ENCODE measurements at places on chromosomes 16 and 17.

DNA sequence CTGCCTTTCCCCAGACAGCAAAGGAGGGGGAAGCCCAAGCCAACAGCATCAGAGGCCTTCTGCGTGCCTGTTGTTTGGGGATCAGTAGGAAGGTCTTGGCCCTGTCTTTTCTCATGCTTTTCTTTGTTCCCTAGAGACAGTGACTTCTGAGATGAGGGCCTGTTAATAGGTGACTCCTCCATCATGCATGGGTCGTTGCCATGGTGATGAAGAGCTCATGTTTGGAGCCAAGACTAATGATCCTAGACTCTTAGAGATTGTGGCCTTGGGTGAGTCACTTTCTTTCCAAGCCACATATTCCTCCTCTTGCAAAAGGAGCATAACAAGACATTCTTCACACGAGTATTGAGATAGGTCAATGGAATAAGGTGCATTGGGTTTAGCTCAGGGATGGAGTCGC lies 201.1 kb upstream of the ASIC2 start:
- DNase-seq: no peak

DNA sequence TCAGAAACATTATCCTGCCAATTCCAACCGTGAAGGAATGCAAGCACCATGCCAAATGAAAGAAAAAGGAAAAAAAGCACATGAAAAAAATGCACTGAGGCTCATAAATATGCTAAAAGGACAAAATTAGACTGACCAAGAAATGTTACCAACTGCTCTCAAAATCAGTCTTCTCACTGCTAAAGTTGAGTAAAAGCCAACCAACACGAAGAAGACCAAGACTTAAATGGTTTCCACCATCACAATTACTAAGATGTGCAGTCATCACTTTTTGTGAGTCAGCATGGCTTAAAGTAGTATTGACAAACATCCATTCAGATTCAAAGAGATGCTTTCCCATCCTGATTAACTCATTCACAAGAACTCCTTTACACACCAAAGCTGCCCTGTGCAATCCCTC lies 16.4 kb downstream of the CDYL2 start:
- no peak for DNase-seq

- peak; percentile 0 for DNase-seq
Observed at GRCh38 chr17:51869387-51869786, 289.1 kb downstream of the CA10 start.

- no peak for DNase-seq
Observed at GRCh38 chr16:86922311-86922710, 344.0 kb downstream of the FOXL1 start.

DNA sequence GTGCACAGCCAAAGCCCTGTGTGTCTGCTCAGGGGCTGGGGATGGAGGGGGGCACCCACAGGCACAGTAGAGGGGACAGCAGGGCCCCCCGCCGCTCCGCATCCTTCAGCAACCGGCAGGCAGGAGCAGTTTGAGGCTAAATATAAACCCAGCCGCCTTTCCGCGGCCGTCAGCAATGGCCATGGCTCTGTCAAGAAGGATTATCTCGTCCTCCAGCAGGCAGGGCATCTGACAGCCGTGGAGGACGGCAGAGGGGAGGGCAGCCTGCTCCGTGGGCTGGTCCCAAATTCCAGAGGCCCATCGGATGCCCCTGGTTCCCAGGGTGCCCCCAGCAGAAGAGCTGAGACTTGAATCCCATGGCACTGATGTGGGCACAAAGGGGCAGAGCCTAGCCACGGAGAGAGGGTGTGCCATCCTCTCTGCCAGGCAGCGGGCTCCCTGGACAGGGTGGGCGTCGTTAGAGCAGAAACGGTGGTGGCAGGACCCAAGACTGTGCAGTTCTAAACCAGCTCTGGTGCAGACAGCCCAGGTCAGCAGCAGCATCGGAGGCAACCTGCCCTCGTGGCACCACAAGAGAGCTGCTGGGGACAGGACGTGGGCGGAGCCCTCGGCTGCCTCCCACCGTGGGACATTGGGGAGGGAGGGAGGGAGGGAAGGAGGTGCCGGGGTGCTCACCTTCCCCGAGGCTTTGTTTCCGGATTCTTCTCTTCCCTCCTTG lies 198.8 kb upstream of the CIBAR2 start:
- no peak for DNase-seq
